ENCODE measurements at places on chromosomes 6 and 20.
A peak's percentile ranks its signal among the peaks of the same experiment; 100 is the strongest.

DNA sequence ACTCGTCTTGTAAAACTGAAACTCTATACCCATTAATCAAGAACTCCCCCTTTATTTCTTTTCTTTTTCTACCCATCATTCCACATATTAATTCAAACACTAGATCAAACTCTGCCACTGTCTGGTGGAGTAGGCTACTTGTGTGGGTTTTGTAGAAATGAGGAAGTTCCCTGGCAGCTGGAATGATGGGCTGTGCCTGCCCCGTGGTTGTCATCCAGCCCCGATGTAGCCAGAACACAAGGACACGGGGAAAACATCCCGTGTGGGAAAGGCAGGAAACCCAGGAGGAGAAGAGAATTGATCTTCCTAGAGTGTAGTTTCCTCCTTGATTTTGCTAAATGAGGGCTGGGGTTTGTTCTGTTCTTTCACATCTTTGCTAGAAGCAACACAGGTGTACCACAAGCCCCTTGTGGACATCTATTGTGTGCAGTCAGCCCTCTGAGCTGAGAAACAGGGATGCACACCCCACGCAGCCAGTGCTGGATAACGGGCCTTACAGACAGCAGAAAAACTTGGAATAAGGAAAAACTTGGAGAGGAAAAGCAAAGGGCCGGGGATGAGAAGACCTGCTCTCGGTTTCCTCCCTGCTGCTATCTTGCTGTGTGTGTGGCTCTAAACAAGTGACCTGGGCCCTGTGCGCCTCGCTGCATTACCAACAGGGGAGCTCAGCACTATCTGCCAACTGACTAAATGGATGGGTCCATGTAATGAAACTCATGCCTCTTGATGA lies 88.0 kb downstream of the SCML4 start:
- no peak for DNase-seq

- no peak for DNase-seq
Observed at GRCh38 chr6:105107207-105107606, 72.6 kb downstream of the POPDC3 start.

GRCh38 chr6:93163146-93163545 lies 256.2 kb downstream of the EPHA7 start:
- DNase-seq = no peak

GRCh38 chr20:1313236-1313964 lies 15.5 kb downstream of the SDCBP2 start:
- DNase-seq = peak; percentile 88
